ACHN (cell line): ENCODE measurements at places on chromosomes 4 and X.

DNA sequence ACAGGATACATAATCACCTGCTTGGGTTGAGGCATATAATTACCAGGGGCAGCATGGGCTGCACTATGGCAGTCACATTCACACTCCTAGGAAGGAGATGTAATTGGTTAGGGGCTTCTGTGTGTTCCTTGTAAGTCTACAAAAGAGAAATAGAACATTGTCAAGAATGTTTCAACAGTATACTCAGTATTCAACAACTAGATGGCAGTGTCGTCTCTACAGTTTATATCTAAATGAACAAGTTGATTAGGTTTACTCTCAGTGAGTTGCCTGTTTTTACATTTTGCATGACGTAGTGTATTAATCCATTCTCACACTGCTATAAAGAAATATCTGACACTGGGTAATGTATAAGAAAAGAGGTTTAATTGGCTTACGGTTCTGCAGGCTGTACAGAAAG is 50.5 kb upstream of the RAB33B start:
- DNase-seq, result no peak

GRCh38 chr4:1399508-1400190 is 6.6 kb downstream of the NKX1-1 start:
- no peak for DNase-seq

DNA sequence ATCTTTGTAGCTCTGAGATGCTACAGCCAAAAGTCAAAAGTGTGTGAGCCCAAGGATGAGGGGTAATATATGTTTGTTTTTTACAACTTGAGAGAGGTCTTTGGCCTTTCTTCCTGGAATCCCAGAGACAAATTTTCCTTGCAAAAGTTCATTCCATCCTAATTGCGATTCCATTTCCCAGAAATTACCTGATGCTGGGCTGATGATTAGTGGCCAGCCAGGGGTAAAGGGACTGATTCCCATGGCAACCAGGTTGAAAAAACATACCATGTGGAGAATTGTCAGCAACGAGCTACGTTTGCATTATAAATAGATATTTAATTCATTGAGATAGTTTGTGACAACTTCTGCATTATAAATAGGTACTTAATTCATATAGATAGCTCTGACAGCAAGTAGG is 17.8 kb downstream of the IGSF1 start:
- DNase-seq, result no peak

GRCh38 chr4:59838236-59838635 is 1361.9 kb upstream of the ADGRL3 start:
- DNase-seq, result no peak

DNA sequence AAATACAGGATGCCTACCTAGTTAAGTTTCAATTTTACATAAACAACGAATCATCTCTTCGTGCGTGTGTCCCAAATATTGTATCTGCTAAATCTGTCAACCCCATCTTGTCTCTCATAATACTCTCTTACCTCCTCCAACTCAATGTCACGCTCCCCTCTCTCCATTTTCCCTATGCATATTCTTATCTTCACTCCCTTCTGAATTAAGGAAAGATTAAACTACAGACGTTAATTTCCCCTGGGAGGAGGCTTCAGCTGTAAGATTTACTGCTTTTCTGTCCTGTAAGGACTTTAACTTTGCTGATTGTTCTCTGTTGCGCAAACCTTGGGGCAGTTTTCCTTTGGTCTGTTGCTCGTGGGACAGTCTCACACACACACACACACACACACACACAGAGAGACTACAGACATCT is 455 bp upstream of the ABCB7 start:
- peak; percentile 0 for DNase-seq

DNA sequence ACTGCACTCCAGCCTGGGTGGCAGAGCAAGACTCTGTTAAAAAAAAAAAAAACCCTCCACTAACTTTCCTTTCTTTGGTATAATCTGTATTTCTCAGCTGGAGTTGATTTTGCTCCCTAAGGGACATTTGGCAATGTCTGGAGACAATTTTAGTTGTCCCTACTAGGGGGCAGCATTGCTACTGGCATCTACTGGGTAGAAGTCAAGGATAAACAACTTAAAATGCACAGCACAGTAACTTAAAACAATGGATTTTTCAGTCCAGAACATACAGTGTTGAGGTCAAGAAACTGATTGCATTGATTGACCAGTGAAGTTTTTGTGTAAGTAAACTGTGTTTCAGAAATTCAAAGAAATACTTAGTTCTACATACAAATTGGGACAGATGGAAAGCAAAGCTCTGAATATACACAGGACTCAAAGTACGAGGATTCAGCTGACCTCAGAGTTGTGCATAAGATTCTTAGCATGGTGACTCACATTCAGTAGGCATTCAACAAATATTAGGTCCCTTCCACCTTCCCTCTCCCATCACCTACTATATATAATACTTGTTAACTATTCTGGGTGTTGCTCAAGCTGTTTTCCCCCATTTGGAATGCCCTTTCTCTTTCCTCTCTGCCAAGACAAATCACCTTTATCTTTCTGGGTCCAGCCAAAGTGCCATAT is 8.8 kb downstream of the DDX53 start:
- peak; percentile 34 for DNase-seq

- no peak for DNase-seq
Measured at GRCh38 chr4:80233390-80233789, 33.1 kb upstream of the FGF5 start.

DNA sequence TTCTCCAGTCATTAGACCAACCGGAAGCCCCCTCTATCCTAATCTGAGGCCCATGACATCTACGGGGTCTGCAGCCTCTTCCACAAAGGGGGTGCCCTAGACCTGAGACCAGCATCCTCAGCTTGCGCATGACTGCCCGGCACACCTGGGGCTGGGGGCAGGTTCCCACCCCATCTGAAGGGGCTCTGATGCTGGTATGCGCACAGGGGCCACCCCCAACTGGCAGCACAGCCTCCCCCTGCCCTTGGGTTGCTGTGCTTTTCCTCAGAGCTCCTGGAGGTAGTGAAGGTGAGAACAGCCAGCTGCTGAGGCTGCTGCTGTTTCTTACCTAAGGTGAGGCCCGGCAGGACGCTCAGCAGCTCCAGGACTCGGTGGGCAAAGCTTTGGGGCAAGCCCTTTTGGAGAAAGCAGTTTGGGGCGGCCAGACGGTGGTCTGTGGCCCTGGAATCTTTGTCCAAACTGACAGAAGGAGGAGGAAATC is 18.9 kb upstream of the CPLX1 start:
- DNase-seq, result no peak

- peak; percentile 91 for DNase-seq
Measured at GRCh38 chr4:184792950-184793555, 32.7 kb downstream of the ACSL1 start.

- no peak for DNase-seq
Measured at GRCh38 chr4:2810388-2810787, 17.5 kb downstream of the SH3BP2 start.

DNA sequence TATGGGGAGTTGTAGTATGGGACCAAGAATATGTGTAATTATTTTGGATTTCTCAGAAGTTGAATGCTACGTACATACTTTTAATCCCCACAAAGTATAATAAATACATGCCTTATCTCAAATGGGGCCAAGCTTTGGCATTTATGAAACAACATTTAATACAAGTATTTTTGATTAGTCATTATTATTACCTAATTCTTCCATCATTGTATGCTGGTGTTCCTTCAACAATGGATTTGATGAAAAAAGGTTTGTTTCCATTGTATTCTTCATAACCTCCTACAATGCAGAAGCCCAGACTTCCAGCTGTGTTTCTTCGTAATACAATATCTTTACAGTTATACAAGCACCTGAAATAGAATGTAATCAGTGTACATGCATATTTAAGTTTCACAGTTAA is 83.8 kb downstream of the FIP1L1 start:
- DNase-seq, result no peak

- no peak for DNase-seq
Measured at GRCh38 chr4:167613381-167613780, 379.1 kb upstream of the SPOCK3 start.
